Cardiac muscle cell (in vitro differentiated cells and primary cell): ENCODE measurements at places on chromosomes 2 and 18.

GRCh38 chr2:183070942-183071844 is 7.4 kb upstream of the DUSP19 start:
- DNase-seq: peak; percentile 73

- no peak for DNase-seq
Observed at GRCh38 chr2:9744256-9745004, 98.8 kb upstream of the TAF1B start.

DNA sequence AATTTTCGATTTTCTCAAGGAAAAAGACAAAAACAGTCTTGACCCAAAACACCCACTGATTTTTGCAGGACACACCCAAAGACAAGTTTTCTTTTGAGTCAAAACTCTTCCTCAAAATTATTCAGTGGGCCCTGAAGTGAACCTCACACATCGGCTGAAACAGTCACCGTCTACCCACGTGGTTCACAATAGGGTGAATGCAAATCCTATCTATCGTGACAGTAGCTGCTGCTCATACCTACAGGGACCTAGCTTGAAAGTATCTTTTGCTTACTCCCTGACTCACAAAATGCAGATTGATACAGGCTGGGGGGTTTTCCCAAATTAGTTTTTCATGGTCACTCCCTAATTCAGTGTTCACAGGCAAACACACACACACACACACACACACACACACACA is 10.7 kb upstream of the CD226 start:
- DNase-seq: no peak

DNA sequence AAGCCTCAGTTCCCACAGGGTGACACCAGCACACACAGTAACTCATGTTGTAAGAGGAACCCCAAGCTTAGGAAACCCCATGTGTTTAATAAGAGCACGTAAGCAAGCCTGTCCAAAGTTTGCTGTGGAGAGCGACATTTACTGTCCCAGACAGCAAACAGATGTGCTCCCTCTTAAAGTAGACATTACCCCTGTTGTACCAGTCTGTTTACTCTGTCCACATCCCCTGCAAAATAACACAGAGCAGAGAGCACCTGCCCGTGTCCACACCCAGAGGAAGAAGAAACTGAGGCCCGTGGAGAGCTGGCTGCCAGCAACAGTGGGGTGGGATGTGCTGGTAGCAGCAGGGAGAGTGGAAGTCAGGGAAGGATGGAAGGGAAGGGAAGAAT is 243.5 kb downstream of the GBX2 start:
- DNase-seq: no peak

GRCh38 chr2:142872882-142873724 is 4.4 kb upstream of the KYNU start:
- DNase-seq: peak; percentile 84

GRCh38 chr18:22741318-22741717 is 191.8 kb upstream of the RBBP8 start:
- no peak for DNase-seq

DNA sequence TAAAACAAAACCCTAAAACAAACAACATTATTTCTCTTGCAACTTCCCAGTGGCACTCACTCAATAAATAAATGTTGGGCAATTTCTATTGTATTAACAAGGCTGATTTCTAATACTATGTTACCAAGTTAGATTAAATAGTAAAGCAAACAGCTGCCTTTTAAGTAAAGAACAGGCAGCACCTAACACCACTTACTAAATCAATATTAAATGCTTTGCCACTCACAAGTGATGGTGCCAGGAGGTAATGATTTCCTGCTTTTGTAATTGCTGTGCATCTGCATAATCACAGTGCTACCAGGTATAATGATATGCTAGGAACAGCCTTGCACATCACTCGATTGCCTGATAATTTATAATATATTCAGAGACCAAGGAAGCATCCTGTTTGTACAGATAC is 276.5 kb downstream of the NBAS start:
- DNase-seq: no peak

- DNase-seq: no peak
Observed at GRCh38 chr2:216770050-216770449, 74.7 kb upstream of the IGFBP5 start.

GRCh38 chr2:70328921-70329561 is 27.2 kb upstream of the FAM136A start:
- no peak for DNase-seq

- no peak for DNase-seq
Observed at GRCh38 chr2:25497918-25498407, 156.2 kb upstream of the DNMT3A start.

DNA sequence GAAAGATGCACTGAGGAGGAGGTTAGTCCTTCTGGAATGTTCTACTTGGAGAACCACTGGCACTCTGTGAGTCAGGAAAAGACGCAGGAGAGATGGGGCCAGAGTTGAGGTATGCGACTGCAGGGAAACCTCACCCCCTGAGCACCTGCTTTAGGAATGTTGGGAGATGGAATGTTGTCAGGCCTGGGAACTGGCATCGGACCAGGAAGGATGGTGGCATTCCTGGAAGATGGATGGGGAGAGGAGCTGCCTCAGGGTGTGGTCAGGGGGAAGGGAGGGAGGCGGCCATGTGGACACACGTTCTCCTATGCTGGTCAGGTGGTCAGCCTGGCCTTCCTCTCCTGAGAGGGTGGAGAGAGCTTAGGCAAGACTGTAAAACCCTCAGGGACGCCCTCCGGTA is 146.3 kb downstream of the CELF4 start:
- peak; percentile 28 for DNase-seq

DNA sequence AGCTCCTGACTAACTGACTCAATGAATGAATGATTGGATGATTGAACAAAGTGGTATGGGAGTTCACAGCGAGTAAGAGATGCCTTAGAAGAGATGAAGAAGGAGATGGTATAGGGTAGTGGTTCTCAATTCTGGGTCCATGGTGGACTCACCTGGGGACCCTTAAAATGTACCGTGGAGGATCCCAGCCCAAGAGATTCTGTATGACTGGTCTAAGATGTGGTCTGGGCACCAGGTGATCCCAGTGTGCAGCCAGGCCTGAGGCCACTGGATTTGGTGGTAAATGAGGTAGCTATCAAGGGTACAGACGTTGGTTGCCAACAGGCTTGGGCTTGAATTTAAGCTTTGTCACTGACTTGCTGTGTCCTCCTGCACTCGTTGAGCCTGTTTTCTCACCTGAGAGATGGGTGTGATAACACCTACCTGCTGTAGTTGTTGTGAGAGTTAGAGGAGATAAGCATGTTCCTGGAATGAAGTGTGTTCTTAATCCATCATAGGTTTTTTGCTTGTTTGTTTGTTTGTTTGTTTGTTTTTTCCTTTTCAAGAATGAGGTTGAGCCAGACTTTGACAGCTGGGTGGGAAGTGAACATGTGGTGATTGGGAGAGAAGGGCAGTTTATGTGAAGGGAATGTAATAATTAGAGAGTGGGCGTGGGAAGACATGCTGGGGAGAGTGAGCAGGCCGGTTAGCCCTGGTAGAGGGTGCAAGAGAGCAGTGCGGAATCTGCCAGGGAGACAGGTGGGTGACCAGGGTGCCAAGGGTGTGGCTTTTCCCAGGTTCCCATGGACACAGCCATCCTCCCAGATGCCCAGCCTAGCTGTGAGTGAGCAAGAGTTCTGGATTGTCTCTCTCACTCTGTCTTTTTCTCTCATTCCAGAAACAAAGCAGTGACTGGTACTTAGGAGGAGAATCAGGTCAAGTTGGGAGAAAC is 31.4 kb upstream of the IL1B start:
- no peak for DNase-seq

DNA sequence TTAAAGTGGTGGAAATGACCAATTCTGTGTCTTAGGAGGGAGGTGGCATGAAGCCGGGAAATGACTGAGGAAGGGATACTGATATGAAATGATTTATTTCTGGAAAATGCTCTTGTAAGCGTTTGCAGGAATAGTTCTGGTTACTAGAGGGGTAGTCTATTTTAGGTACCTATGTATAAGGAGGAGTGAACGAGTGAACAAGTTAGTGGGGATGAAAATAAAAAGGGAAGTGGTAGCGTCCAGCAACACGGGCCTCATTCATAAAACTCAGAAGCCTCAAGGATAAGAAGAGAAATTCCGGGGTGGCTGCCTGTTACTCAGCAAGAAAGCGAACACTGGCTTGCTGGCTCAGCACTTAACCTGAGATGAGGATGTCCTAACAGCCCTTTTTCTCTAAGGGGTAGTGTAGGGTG is 303.3 kb downstream of the NCKAP5 start:
- DNase-seq: no peak

GRCh38 chr2:194705398-194705797 is 951.6 kb upstream of the SLC39A10 start:
- DNase-seq: no peak

DNA sequence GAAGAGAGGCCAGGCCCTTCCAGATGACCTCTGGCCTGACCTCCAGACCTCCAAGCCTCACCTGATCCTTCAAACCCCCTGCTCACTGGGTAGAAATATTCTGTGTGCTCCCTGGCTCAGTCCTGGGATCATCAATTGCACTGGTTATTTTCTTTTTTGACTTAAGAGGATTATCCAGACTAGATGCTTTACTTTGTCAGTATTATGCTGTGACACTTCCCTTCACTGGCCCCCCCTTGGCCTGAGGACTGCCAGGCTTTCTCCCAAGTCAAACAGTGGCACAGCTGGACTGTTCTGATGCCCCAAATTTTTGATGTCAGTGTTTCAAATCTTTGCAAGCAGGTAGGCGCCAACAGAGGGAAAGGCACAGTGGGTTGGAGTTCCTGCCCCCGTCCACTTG is 156.3 kb upstream of the SKOR2 start:
- no peak for DNase-seq

DNA sequence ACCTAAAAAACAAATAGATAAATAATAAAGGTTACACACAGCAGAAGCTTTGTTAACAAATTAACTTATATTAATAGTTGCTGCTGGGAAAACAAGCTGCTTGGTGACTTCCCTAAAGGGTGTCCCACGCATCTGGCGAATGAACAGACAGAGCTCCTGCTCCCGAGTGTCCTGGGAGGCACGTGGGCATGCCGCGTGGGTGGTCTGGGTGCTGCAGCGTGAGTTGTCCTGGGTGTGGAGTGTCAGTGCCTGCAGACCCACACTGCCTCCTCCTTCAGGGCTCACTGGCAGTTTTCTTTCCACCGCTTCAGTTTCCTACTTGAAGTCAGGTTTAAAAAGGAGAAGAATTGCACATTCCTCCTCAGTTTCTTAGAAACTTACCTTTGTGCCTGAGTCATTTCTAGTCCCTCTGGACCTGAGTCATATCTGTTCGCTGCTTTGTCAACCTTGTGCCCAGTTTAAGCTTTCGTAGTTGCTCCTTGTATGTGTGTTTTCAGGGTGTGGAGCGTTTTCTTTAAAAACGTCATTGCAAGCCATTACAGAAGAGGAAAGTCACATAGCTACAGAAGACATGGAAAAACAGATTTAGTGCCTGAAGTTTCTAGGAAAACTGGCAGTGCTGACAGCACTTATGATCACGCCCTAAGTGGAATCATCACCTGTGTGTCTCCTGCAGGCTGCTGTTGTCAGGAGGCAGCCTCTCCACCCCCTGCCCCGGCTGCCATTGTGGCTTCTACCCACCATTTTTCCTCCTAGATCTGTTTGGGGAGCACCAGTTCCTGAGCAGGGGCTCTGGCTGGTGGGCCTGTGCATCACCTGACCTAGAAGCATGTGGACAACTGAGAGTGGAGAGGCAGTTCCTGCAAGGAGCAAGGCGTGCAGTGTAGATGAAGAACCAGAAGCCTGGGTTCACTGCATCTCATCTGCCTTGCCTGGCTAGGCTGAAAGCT is 24.5 kb downstream of the IMPA2 start:
- no peak for DNase-seq

DNA sequence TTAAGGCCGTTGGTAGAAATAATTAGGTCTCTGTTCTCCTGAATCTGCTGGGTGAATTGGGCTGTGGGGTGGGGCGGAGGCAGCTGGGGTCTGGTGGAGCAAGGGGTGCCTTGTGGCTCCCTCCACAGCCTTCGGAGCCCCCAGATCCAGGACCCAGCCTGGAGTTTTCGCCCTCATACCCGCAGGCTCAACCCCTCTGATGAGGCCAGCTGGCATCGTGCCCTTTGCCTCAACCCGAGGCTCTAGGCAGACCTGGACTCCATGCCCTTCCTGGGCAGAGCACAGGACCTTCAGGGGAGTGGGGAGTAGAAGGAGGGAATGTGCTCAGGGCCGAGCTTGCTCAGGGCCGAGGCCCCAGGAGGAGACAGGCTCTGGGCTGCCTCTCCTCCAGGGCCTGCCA is 50.3 kb upstream of the SMAD7 start:
- DNase-seq: no peak

- no peak for DNase-seq
Observed at GRCh38 chr2:242098445-242099128, 229.1 kb downstream of the RTP5 start.

DNA sequence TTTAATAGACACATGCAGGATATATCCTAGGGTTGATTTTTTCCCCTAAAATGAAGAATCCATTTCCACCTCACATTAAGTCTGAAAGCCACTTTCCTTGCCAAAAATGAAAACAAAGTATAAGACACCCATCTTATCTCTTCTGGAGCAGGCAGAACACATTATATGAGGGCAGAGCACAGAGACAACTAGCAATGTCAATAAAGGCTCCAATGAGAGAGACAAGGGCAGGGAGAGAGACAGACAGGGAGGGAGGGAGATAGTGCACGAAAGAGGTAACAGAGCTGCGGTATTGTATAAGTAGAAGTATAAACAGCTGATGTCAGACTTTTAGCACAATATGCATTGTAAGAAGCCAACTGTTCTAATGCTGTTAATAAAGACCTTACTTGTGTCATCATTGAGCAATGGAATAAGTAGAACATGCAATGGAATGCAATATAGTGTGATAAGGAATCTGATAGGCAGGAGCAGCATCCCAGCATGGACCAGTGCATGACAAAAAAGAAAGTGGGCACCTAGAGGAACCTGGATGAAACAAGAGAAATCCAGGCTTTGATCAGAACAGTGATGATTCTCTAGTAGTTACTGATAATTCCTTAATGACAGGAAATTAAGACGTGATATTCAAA is 150.6 kb upstream of the TCF4 start:
- DNase-seq: no peak

- no peak for DNase-seq
Observed at GRCh38 chr18:62751341-62751821, 36.0 kb downstream of the PHLPP1 start.

GRCh38 chr2:45616658-45617411 is 5.8 kb upstream of the SRBD1 start:
- DNase-seq: peak; percentile 31

GRCh38 chr2:173924285-173924684 is 40.9 kb downstream of the SP3 start:
- no peak for DNase-seq

DNA sequence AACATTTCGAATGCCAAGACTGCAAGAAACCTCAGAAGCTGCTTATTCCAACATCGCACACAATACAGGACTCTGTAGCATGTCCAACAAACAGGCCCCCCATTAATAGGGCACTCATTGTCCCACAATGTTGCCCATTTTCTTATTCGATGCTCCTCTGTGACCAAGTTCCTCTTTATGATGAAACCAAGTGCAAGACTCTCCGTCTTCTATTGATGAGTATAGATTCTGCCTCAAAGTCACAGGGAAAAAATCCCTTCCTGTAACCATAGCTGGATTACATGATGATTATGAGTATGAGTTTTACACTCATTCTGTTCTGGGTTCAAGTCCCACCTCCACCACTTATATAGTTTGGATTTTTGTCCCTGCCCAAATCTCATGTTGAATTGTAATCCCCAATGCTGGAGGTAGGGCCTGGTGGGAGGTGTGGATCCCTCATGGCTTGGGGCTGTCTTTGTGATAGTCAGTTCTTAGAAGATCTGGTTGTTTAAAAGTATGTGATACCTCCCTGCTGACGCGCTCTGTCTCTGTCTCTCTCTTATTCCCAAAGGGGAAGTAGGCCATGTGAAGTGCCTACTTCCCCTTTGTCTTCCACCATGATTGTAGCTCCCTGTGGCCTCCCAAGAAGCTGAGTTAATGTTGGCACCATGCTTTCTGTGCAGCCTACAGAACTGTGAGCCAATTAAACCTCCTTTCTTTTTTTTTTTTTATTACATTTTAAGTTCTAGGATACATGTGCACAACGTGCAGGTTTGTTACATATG is 148.7 kb downstream of the OSR1 start:
- DNase-seq: no peak
